ENCODE measurements at places on chromosomes 4 and X.

DNA sequence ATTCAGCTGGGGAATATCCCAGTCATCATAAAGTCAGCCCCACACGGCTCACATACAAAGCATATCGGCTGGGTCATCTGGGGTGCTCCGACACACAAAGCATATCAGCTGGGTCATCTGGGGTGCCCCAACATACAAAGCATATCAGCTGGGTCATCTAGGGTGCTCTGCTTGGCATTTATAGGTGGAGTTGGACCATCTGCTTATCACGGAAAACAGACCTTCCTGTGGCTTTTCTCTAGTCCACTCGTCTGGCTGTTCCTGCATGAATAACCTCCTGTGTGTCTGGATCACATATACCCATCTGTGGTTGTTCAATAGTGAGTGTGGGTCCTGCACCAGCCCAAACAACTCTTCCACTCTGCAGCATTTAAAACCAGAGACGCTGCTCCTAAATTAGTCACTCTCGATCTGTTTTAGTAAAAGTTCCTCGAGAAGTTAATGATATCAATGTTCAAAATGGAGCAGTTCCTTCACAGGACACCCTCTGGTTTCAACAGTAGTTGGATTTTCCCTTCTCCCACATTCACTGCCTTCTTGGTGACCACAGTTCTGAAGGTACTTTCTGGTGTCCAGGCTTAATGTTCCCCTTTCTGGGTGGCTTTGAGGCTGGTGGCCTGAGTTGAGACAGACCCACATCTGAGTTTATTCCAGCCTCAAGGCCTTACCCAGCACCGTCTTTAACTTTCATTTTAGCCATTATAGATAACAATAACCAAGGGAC, 70.0 kb upstream of the FRG1 start:
- DNase-seq = no peak

GRCh38 chr4:74394476-74395136, 29.7 kb downstream of the EREG start:
- DNase-seq = no peak

GRCh38 chr4:155607481-155607880, 59.2 kb upstream of the GUCY1A1 start:
- no peak for DNase-seq

DNA sequence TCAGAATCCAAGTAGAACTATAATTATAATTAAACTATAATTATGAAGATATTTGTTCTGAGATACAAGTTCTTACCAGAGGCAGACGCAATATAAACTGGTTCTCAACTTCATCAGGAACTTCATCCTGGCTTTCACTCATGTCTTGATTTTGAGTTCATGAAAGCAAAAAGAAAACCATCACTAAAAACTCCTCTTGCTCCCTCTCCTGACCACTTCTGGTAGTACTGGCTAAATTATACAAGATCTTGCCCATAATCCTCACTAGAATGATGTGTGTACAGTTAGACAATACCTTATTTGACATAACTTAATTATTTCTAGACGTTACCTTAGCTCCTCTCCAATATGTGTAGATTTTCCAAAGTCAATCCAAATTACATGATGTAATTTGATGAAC, 3.7 kb downstream of the TAF7L start:
- peak; percentile 21 for DNase-seq

DNA sequence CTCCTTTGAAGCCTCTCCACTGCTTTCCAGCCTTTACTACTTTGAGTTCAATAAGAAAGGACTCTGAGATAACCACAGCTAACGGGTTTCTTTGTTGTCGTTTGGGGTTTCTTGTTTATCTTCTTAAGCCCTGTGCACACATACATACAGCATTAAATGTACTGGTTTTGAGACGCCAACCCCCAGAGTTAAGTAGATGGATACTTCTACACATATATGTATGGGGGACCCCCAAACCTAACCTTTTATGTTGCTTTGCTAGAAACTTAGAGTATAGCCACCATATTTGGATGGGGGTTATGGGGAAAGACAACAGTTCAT, 697 bp downstream of the CEP135 start:
- no peak for DNase-seq

GRCh38 chr4:19905024-19905423, 346.7 kb upstream of the SLIT2 start:
- no peak for DNase-seq

DNA sequence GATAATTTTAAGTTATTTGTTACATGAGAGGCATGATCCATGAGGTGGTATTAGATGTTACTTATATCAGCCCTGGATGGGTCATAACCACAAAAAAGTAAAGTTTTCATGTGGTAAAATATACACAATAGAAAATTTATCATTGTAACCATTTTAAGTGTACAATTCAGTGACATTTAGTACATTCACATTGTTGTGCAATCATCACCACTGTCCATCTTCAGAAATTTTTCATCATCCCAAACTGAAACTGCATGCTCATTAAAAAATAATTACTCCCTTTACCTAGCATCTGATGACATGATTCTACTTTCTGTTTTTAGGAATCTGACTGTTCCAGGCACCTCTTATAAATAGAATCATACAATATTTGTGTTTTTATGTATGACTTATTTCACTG, 11.2 kb downstream of the GK2 start:
- DNase-seq = no peak

- DNase-seq = no peak
These were observed 13.6 kb upstream of the KIT start for GRCh38 chr4:54643958-54644751.

DNA sequence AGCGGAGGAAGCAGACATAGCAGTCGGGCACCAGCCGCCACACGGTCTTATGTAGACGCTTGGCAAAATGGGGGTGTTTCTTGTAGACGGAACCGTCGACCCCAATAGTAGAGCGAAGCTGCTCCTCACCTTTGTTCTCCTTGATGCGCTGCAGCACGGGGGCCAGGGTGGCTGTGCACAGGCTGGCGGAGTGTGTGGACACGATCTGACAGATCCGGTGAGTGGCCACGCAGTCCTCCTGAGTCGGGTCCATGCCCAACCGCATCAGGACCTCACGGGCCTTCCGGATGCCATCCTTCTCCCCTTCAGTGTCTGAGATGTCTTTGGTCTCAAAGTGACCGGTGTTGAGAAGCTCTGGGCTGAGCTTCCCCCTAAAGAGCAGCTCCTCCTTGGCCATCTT, 153.0 kb downstream of the TENT5D start:
- DNase-seq = no peak

DNA sequence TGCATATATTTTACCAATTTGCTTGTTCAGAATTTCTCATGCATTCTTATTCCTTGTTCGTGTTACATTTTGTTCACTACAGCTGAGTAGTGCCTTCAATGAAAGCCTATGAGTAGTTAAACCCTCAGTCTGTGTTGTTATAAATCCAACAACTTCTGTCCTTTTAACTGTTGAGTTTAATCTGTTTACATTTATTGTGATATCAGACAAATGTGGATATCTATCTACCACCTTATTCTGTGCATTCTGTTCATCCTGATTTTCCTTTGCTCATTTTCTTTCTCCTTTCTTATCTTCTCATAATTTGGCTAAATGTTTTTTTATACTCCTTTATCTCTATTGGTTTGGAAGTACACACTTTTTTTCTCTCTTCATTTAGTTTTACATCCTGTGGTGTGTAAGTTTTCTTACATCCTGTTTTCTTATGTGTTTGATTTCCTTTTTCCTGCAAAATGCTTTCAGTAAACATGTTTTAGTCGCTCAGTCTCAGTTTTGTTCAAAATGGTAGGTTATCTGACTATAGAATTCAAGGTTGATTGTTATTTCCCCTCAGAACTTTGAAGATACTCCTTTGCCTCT, 54.2 kb downstream of the CASP6 start:
- no peak for DNase-seq

- DNase-seq = no peak
These were observed 28.3 kb downstream of the FGFRL1 start for GRCh38 chr4:1039493-1040343.

DNA sequence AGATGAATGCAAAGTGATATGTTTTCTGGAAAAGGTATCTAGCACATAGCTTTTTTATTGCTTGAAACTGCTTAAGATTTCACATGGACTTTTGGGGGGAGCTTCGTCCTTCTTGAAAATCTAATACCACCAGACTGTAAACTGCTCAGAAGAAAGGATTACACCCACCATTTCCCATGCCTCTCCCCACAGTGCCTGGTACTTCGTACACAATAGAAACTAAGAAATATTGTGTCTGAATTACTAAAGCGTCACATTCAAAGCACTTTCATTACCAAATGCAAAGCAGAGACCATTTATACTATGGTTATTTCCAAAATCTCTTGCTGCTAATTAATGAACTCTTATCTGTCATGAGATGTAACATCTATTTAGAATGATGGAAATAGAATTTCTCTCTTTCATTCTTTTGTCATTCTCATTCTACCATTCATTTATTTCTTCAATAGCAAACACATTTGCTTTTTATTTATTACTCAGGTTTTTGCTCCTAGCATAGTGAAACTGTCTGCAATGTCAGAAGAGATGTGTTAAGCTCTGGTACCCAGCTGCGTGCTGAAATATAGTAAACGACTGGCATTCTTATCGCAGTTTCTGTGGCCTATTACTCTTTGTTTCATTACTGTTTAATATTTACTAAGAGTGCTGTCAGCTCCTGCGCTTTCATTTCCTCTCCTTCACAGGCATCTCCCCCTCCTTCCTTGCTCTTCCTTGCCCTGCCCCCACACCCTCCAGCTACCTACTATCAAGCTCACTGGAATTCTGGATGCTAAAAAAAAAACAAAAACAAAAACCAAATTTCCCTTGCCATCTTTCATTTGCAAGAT, 51.4 kb upstream of the RAPGEF2 start:
- no peak for DNase-seq

DNA sequence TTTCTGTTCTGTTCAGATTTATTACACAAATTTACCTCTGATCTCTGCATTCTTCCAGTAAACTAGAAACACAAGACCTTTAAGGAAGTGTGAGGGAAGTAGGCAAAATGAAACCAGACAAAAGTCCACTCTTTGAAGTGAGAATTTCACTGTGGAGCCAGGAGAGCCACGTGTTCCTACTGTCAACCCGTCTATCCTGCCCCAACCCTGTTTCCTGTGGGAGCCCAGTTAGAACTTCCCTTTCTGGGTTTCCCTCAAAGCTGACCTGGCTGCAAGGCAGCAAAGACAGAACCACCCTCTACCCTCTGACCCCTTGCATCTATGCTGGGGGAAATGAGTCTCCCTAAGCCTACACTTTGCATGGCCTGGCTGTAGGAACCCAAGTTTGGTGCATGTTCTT, 40.0 kb downstream of the TMEM144 start:
- no peak for DNase-seq

DNA sequence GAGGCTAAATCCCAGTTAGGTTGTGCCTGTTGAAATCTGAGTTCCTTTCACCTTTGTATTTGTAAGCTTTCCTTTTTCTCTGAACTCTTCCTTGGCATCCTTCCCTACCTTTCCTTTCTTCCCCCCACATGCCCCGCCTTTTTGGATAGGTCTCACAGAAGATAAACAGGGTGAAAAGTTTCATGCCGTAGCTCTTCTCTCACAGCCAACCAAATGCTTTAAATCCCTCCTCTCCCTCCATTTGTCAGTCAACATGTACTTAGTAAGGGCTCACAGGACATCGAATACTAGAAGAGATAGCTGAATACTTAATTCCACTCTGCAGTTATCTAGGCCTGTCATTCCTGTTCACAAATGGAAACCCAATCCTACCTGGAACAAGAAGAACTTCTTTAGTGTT, 107.1 kb upstream of the BMPR1B start:
- no peak for DNase-seq

DNA sequence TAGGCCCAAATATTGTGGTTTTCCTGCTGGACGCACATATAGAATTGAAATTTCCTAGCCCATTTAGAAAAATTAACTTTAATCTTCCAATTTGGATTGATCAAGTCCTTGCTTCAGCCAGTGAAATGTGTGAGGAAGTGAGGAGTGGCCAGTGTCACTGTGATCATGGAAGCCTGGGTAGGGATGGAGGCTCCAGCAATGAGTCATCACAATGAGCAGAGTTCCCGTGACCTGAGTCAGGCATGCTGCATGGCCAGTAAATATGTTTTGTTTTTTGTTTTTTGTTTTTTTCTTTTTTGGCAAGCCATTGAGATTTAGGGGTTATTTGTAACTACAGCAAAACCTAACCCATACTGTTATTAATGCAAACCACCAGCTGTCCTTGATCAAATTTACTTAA, 52.1 kb downstream of the IDS start:
- DNase-seq = peak; percentile 56

DNA sequence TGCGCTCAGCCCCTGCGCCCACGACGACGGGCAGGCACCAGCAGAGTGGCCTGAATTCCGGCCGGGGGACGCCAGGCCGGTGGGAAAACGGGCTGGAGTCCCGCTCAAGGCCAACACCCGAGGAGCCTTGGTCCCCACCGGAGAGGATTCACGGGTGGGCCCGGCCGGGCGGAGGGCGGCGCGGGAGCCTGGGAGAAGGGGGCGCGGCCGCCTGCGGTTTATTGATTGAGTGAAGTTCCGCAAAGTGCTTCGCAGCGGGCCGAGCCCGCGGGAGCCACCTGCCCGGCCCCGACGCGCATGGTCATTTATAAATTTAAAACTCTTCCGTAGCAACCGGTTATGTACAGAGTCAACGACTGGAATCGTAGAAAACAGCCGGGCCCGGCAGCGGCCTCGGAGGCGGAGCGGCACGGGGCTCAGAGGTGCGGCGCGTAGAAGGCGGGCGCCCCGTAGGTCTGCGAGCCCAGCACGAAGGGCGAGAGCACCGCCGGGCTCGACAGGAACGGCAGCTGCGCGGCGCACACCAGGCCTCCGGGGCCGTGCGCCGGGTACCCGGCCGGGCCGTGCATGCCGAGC, 3.6 kb downstream of the NKX1-1 start:
- no peak for DNase-seq

DNA sequence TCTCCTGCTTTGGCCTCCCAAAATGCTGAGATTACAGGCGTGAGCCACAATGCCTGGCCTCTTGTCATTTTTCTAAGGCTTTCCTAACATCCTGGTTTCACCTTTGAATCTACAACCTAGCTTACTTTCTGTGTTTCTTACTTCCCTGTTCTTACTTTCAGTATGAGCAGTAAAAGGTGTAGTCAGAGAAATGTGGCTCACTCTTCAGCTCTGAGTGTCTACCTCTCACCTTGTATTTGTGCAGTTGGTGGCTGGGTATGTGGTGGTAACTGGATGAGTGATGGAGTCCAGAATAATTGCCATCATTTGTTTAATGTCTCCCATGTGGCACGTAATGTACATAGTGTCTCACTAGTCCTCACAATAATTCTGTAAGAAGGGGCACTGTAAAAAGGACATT, 19.1 kb upstream of the CXCL11 start:
- no peak for DNase-seq

- no peak for DNase-seq
These were observed 236.9 kb downstream of the DCLK2 start for GRCh38 chr4:150315175-150315574.

DNA sequence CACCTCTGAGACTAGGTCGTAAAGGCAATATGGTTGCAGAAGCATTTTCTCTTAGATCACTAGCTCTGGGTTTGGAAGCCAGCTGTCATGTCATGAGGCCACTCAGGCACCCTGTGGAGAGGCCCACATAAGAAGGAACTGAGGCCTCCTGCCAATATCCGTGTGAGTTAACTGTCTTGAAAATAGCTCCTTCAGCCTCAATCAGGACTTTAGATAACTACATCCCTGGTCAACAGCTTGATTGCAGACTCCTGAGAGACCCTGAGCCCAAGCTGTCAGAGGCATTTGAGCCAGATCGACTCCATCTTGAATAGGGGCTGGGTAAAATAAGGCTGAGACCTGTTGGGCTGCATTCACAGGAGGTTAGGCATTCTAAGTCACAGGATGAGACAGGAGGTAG, 15.1 kb upstream of the REPS2 start:
- no peak for DNase-seq
